Esophagus squamous epithelium (tissue), 5 donors: ENCODE measurements at places on chromosomes 13 and 19. TPM values are rescaled to one million over a fixed set of nuclear protein-coding genes. Genes with fewer than 3 reads are reported as not detected.

DNA sequence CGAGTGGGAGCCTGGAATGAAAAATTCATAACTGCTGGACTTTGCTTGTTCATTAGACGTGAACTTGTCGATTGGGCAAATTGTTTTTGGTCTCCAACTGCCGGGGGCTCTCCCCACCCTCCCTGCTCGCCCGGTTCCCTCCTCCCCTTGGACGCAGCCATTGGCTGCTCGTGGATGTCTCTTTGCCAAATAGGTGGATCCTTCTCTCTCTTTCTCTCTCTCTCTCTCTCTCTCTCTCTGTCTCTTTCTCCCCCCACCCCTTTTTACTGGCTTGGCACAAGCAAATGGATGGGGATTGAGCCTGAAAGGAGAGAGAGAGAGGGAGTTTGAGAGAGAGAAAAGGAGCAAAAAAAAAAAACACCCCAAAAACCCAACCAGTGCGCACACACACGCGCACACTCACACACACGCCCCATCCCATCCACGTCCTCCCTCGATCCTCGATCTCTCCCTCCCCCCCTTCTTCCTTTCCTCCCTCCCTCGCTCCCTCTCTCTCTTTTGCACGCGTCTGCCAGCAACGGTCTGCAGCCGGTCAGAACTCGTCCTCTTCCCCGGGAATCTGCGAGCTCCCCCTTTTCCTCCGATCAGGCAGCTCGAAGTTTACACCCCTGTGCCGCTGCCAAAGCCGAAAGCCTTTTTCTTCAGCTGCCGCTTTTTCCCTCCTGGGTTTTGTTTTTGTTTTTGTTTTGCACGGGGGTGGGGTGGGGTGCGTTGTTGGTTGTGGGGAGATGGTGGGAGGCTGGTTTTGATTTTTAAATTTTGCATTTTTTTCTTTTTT lies 27.8 kb downstream of the NFIX start:
- no peaks in the 10 kb centered on the region for H3K27me3 ChIP-seq
- H3K4me1 ChIP-seq = peaks cover 42% of the 10 kb centered on the region
- DNase-seq = no peak
- H3K27ac ChIP-seq = peak overlapping the region; percentile 98
- H3K4me3 ChIP-seq = peak overlapping the region; percentile 50

GRCh38 chr19:36449059-36449670 lies 30.7 kb upstream of the ZFP82 start:
- H3K27me3 ChIP-seq = no peaks in the 10 kb centered on the region
- H3K36me3 ChIP-seq = peaks cover 7% of the 10 kb centered on the region
- no peak overlapping the region for H3K4me3 ChIP-seq
- no peak overlapping the region for H3K27ac ChIP-seq
- DNase-seq = no peak
- no peaks in the 10 kb centered on the region for H3K4me1 ChIP-seq

GRCh38 chr13:63741029-63741813 lies 2325.6 kb upstream of the PCDH20 start:
- no peak overlapping the region for H3K27ac ChIP-seq
- no peaks in the 10 kb centered on the region for H3K27me3 ChIP-seq
- no peaks in the 10 kb centered on the region for H3K36me3 ChIP-seq
- H3K4me3 ChIP-seq = no peak overlapping the region
- no peak for DNase-seq

DNA sequence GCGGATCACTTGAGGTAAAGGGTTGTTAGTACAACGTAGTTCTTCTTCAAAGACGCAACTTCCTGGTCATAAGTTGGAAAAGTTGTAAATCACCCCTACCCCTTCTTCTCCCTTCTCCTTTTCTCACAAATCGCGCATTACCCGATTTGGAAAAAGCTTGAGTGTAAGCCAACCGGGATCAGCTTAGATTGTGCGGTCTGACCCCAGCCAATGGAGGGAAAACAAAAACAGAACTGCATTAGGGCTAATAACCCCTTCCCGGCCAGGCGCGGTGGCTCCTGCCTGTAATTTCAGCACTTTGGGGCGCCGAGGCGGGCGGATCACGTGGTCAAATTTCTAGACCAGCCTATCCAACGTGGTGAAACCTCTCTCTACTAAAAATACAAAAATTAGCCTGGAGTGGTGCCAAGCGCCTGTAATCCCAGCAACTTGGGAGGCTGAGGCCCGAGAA lies 806 bp downstream of the ZNF90 start:
- H3K27ac ChIP-seq = peak overlapping the region; percentile 40
- H3K4me3 ChIP-seq = peak overlapping the region; percentile 49
- peaks cover 6% of the 10 kb centered on the region for H3K4me1 ChIP-seq
- H3K36me3 ChIP-seq = no peaks in the 10 kb centered on the region
- no peaks in the 10 kb centered on the region for H3K27me3 ChIP-seq

DNA sequence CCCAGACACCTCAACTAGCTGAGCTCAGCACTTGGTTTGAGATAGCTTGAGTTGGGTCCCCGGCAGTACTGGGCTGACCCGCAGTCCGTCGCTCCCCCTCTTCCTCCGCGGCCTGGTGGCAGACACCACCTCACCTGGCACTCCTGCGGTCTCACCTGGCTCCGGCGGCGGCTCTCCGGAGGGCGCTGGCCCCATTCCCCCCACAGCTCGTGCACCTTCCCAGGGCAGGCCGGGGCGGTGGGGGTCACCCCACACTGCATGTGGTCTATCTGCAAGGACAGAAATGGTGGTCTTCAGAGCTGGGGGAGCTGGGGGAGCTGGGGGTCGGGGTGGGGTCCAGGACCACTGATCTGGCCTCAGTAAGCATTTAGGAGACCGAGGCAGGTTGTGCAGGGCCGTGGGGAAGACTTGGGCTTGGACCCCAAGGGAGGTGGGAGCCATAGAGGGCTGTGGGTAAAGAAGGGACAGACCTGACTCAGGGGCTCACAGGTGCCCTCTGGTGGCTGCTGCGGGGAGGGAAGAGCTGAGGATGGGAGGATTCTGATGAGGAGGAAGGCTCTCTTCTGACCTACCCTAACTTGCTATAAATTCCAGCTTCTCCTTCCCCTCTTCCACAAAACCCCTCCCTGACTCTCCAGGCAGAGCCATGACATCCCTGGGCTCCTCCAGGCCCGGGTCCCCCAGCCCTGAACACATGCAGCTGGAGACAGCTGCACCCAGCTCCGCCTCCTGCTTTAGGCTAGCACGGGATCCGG lies 6.7 kb upstream of the PLIN4 start:
- no peak for DNase-seq
- H3K4me1 ChIP-seq = peaks cover 2% of the 10 kb centered on the region
- no peaks in the 10 kb centered on the region for H3K27me3 ChIP-seq

DNA sequence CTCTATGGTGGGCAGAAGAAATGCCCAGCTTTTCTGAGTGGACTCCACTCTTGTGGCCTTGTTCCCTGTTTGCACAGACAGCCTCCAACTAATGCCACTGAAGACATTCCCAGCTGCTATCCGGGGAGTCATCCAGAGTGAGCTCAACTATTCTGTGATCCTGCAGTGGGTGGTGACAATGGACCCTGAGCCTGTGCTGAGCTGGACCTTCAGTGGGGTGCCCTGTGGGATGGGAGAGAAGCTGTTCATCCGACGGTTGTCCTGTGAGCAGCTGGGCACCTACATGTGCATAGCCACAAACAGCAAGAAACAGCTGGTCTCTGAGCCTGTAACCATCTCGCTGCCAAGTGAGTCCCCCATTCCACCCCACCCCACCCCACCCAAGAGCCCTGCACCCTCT lies 10.3 kb downstream of the IGSF23 start:
- H3K4me3 ChIP-seq = no peak overlapping the region
- DNase-seq = no peak
- no peaks in the 10 kb centered on the region for H3K4me1 ChIP-seq
- no peaks in the 10 kb centered on the region for H3K36me3 ChIP-seq

- H3K4me3 ChIP-seq = no peak overlapping the region
- H3K4me1 ChIP-seq = no peaks in the 10 kb centered on the region
- no peaks in the 10 kb centered on the region for H3K27me3 ChIP-seq
- H3K27ac ChIP-seq = no peak overlapping the region
- no peaks in the 10 kb centered on the region for H3K36me3 ChIP-seq
- DNase-seq = no peak
Observed at GRCh38 chr19:30916238-30916637, 433.0 kb downstream of the TSHZ3 start.

- H3K27ac ChIP-seq = no peak overlapping the region
- H3K4me1 ChIP-seq = peaks cover 32% of the 10 kb centered on the region
- H3K36me3 ChIP-seq = no peaks in the 10 kb centered on the region
- DNase-seq = no peak
- no peak overlapping the region for H3K4me3 ChIP-seq
- H3K27me3 ChIP-seq = no peaks in the 10 kb centered on the region
Observed at GRCh38 chr13:98537740-98538139, 39.2 kb downstream of the STK24 start.

GRCh38 chr13:22936228-22936627 lies 244.6 kb upstream of the SGCG start:
- H3K36me3 ChIP-seq = no peaks in the 10 kb centered on the region
- no peak overlapping the region for H3K27ac ChIP-seq
- no peak overlapping the region for H3K4me3 ChIP-seq
- H3K4me1 ChIP-seq = no peaks in the 10 kb centered on the region

DNA sequence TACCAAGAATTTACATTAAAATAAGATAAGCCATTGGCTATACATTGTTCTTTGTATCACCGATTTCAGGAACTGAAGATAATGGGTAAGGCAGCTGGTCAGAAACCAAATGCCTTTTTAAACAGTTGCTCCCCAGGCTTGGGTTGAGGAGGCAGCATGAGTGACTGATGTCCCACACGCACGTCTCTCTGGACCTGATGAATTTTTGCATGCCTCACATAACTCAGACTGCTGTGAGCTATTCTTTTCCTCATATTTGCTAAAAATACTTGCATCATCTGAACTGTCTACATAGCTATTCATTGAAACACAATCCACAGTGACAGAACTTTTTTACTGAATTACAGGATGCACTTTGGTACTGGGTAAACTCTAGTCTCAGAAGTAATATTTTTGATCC lies 123.6 kb upstream of the MAB21L1 start:
- H3K27me3 ChIP-seq = no peaks in the 10 kb centered on the region
- no peak overlapping the region for H3K27ac ChIP-seq
- no peaks in the 10 kb centered on the region for H3K36me3 ChIP-seq
- H3K4me1 ChIP-seq = no peaks in the 10 kb centered on the region

GRCh38 chr19:9952276-9952675 lies 16.0 kb upstream of the OLFM2 start:
- H3K27ac ChIP-seq = no peak overlapping the region
- no peaks in the 10 kb centered on the region for H3K4me1 ChIP-seq
- H3K4me3 ChIP-seq = no peak overlapping the region
- H3K36me3 ChIP-seq = no peaks in the 10 kb centered on the region
- no peaks in the 10 kb centered on the region for H3K27me3 ChIP-seq
- no peak for DNase-seq

DNA sequence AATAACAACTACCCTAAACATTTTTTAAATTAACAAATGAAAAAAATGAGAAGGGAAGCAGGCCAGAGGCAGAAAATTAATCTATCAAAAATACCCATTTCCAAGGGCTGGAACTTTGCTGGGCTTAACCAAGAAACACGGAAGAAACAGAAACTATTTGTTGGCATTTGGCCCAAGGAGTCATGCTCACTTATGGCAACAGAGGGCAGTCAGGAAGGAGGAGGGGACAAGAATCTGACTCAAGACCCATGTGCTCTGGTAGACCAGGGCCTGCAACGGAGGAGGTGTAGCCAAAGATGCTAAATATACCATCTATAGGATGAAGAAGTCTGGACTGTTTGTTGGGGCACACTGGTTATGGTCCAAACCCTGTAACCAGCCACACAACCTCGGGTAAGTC lies 496.7 kb downstream of the COG6 start:
- no peaks in the 10 kb centered on the region for H3K36me3 ChIP-seq
- H3K4me1 ChIP-seq = peaks cover 14% of the 10 kb centered on the region
- no peak for DNase-seq
- H3K27me3 ChIP-seq = no peaks in the 10 kb centered on the region

DNA sequence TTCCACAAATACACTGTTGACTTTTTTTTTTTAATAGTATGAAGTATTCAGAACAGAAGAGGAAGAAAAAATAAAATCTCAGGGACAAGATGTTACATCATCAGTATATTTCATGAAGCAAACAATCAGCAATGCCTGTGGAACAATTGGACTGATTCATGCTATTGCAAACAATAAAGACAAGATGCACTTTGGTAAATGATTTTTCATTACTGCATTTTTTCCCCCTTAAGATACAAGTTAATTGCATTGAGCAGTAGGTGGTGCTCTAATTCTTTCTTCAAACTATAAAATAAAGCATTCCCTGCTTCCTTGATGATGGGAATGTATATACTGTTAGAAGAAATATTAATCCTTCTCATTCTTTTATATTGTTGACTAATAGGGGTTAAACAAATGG lies 17.1 kb downstream of the UCHL3 start:
- no peak for DNase-seq
- H3K27me3 ChIP-seq = no peaks in the 10 kb centered on the region
- peaks cover 8% of the 10 kb centered on the region for H3K36me3 ChIP-seq
- H3K4me1 ChIP-seq = no peaks in the 10 kb centered on the region
- H3K4me3 ChIP-seq = no peak overlapping the region

GRCh38 chr13:21058361-21058760 lies 3.0 kb downstream of the LATS2 start:
- no peaks in the 10 kb centered on the region for H3K27me3 ChIP-seq
- no peak overlapping the region for H3K4me3 ChIP-seq
- peaks cover 11% of the 10 kb centered on the region for H3K4me1 ChIP-seq
- no peak for DNase-seq
- no peak overlapping the region for H3K27ac ChIP-seq

GRCh38 chr19:56973713-56974555 lies 133.4 kb upstream of the PEG3 start:
- DNase-seq = no peak
- no peaks in the 10 kb centered on the region for H3K27me3 ChIP-seq
- H3K36me3 ChIP-seq = no peaks in the 10 kb centered on the region
- no peak overlapping the region for H3K27ac ChIP-seq
- no peak overlapping the region for H3K4me3 ChIP-seq
- H3K4me1 ChIP-seq = no peaks in the 10 kb centered on the region

GRCh38 chr13:110617321-110618072 lies 2.2 kb downstream of the NAXD start:
- peaks cover 7% of the 10 kb centered on the region for H3K36me3 ChIP-seq
- DNase-seq = no peak
- H3K27me3 ChIP-seq = no peaks in the 10 kb centered on the region
- peak overlapping the region; percentile 93 for H3K27ac ChIP-seq
- H3K4me3 ChIP-seq = peak overlapping the region; percentile 97
- peaks cover 19% of the 10 kb centered on the region for H3K4me1 ChIP-seq

GRCh38 chr19:33624586-33624985 lies 2.8 kb downstream of the CHST8 start:
- H3K4me1 ChIP-seq = peaks cover 12% of the 10 kb centered on the region
- no peaks in the 10 kb centered on the region for H3K36me3 ChIP-seq
- DNase-seq = no peak
- H3K27ac ChIP-seq = no peak overlapping the region

GRCh38 chr13:58979851-58980250 lies 1183.9 kb downstream of the DIAPH3 start:
- no peaks in the 10 kb centered on the region for H3K4me1 ChIP-seq
- no peak overlapping the region for H3K27ac ChIP-seq
- no peaks in the 10 kb centered on the region for H3K27me3 ChIP-seq
- H3K36me3 ChIP-seq = no peaks in the 10 kb centered on the region
- no peak for DNase-seq

The PRODH2 gene
- total RNA-seq = not detected

The RXFP2 gene
- total RNA-seq = not detected

The LYPD4 gene
- total RNA-seq = not detected

The LGI4 gene
- total RNA-seq = 8.2 TPM

The DNAJC3 gene
- total RNA-seq = 40.6 TPM
